ENCODE measurements at places on chromosomes 3 and 15.

- DNase-seq = no peak
Measured at GRCh38 chr3:159796226-159796625, 192.4 kb upstream of the IL12A start.

- DNase-seq = peak; percentile 17
Measured at GRCh38 chr15:49383266-49383665, 39.8 kb upstream of the FGF7 start.

- no peak for DNase-seq
Measured at GRCh38 chr15:89566181-89566580, 9.1 kb upstream of the TICRR start.

DNA sequence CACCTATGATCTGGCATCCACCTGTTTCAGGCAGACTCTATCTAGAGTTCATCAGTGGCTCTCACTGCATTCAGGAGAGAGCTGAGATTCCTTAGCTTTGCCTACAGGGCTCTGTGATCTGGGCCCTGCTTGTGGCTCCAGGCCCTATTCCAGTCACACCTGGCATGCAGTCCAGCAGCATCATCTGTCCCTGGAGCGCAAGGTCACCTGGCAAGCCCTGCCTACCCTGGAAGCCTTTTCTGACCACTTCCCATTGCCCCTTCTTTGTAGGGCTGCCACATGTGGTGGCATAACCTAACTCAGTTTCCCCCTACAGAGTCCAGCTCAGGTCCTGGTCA is 115.1 kb upstream of the PLXNA1 start:
- DNase-seq = no peak

- peak; percentile 73 for DNase-seq
Measured at GRCh38 chr3:179801263-179801662, 148.4 kb downstream of the USP13 start.

DNA sequence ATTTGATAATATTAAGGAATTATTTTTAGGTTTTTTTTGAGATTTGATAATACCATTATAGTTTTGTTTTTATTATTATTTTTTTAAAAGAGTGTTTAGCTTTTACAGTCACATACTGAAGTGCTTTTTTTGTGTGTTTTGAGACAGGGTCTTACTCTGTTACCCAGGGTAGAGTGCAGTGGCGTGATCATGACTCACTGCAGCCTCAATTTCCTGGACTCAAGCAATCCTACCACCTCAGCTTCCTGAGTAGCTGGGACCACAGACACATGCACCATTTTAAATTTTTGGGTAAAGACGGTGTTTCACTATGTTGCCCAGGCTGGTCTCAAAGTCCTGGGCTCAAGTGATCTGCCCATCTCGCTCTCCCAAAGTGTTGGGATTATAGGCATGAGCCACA is 73.0 kb downstream of the SUMF1 start:
- DNase-seq = no peak

DNA sequence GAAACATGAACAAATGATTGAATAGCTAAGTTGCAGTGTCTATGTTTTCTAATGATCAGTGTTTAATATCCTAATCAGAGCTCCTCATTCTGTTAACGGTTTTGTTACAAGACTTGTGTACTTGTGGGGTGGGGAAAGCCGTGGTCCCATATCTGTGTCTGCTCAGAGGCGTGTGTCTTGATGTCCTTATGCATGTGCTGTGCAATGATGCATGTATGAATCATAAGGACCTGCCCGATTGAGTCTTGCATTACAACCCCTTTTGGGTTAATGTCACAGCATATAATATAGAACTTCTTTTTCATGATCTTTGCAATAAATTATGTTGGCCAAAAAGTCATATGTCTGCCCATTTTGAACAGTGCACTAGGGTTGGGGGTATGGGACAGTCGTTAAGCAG is 233.4 kb downstream of the ITPR1 start:
- DNase-seq = no peak

DNA sequence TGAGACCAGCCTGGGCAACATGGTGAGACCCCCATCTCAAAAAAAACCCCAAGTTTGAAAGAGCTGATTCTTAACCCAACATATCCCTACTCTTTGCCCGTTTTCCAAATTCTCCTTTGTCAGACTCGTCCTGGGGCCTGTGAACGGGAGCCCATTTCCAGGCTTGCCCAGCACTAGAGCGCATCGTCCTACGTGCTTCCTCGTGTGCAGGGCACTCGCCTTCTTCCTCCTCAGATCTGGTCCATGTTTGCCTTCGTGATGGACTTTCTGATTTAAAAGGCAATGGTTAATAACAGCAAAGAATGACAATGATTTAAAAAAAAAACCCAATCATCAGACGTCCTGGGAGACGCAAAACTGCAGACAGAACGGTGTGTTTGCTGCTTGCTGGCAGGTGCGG is 10.1 kb downstream of the MELTF start:
- no peak for DNase-seq
